ENCODE measurements at places on chromosomes 11 and 22.
A peak's percentile ranks its signal among the peaks of the same experiment; 100 is the strongest.

- DNase-seq = no peak
Measured at GRCh38 chr11:6022956-6023355, 7.6 kb downstream of the OR56A1 start.

DNA sequence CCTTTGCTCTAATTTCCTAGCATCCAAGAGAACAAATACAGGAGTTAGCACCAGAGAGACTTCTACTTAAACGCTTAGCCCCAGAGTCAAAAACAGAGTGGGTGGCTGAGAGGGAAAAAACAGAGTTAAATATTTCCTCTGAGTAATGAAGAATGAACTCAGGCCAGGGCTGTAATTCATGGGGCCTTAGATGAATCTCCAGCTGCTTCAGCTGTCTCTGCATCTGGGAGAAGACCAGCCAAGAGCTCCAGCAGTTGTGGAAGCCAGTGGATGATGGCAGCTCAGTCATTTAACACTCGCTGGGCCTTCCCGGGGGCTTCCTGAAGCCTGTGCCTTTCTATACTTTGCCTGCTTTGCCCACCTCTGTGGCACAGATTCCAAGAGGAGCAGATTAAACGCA is 5.7 kb upstream of the ADAMTS15 start:
- no peak for DNase-seq

GRCh38 chr11:16921019-16921418 is 93.2 kb downstream of the PLEKHA7 start:
- DNase-seq = no peak

GRCh38 chr11:3186166-3186953 is 21.2 kb upstream of the OSBPL5 start:
- no peak for DNase-seq

- no peak for DNase-seq
Measured at GRCh38 chr22:25661073-25661472, 80.9 kb upstream of the MYO18B start.

DNA sequence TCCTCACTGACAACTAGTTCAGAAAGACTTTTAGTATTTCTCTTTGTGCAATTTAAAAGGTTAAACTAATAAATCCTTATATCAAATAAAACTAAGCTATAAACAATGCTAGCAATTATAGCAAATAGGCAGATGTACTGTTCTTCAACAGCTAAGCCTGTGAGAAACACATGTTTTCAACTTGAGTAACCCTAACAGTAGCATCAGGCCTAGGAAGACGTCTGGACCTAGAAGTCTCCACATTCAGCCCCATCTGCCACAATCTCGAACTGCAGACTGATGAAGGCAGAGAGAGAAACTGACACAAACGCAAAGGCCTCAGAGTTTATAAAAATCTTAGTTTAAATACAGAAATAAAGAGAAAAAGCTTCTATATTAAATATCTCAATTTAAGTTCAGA is 2.5 kb downstream of the ST13 start:
- no peak for DNase-seq

GRCh38 chr11:71505001-71505400 is 22.1 kb upstream of the KRTAP5-7 start:
- no peak for DNase-seq

DNA sequence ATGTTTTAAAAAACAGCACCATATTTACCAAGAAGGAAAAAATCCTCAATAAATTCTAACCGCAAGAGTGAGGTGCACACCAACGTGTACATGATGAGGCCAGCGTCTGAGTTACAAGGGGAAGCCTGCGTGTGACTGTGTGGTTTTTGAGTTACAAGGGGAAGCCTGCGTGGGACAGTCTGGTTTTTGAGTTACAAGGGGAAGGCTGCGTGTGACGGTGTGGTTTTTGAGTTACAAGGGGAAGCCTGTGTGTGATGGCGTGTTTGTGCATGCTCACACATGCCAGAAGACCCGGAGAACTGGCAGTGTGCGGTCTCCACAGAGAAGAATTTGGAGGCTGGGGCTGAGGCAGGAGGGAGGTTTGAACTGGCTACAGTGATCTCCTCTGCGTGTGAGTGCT is 1376.4 kb downstream of the TBC1D22A start:
- no peak for DNase-seq

DNA sequence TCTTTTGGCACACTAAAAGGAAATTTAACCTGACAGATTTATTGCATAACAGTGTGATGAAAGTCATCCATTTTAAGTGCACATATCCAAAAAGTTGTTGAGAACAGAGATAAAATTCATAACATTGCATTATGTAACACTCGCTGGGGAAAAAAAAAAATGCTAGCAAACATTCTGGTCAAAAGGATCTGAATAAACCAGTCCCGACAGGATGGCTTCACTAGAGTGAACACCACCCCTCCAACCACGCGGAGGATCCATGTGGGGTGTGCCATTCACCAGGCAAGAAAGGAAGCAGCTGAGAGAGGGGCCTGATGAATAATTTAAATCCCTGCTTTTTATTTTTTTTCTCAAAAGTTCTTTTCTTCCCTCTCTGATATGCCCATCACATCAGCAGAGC is 258.7 kb downstream of the DCDC1 start:
- DNase-seq = no peak

DNA sequence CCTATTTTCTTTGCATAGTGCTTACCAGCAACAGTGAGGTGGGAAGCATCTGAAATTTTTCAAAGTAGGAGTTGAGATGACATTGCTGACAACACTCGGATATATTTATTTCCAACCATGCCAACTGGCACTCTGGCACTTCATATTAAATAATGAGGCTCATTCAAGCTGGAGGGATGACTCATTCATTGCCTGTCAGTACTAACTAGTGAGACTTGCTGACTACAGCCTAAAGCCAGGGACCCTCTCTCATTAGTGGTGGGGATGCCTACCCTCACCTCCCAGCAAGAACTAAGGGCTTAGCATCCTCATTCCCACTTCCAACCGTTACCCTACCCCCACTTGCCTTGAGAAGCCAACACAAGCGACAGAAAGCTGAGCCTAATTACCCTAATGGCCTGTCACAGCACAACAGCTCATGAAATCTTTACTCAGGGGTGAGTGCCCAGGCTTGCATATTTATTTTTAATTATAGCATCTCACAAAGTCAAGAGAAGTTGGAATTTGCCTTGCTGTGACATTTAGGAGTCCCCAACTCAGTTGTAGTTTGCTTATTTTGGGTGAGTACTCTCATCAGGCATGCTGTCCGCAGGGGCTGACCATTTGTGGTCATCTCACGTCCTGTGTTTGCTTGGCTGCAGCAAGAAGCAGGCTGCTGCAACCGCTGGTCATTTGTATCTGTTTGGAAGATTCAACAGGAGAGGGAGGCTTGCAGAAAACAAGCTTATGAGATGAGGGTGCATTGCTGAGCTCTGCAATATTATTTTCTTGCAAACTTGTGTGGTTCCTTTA is 181.6 kb upstream of the POU2AF2 start:
- peak; percentile 60 for DNase-seq

- no peak for DNase-seq
Measured at GRCh38 chr11:95363164-95363563, 132.2 kb upstream of the SESN3 start.

- no peak for DNase-seq
Measured at GRCh38 chr22:44493206-44493605, 4.8 kb downstream of the RTL6 start.

DNA sequence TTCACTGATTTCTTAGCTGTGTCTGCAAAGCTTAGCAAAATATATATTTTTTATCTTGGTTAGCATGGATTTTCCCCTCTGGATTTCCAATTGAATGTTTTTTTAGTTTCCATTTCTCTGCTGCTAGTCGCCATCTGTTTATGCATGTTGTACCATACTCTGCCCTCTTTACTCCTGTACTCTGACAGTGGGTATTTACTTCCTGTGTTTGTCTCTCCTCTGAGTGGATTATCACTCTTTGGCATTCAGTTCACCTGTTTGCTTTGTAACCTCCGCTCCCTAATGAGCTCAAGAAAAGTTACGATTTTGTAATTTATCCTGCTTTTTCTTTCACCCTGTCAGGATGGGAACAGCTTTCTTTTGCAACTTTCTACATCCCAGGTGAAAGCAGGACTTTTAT is 59.1 kb downstream of the PDHX start:
- DNase-seq = no peak

GRCh38 chr11:134530636-134531326 is 118.7 kb upstream of the B3GAT1 start:
- DNase-seq = no peak

- DNase-seq = no peak
Measured at GRCh38 chr22:42939451-42939881, 75.5 kb downstream of the PACSIN2 start.

- DNase-seq = no peak
Measured at GRCh38 chr11:12765428-12765827, 91.2 kb downstream of the TEAD1 start.

DNA sequence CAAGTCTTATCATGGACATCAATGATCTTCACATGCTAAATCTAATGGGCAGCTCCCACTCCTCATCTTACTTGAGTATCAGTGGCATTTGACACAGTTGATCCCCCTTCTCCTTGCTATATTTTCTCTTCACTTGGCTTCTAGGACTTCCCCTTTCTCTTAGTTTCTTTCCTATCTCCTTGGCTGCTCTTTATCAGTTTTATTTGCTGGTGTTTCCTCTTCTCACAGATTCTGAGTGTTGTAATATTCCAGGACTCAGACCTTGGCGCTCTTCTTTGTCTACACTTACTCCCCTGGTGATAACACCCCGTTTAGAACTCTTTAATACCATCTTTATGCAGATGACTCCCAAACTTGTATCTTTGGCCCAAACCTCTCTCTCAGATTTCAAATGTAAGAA is 33.9 kb upstream of the RASSF10 start:
- DNase-seq = no peak

DNA sequence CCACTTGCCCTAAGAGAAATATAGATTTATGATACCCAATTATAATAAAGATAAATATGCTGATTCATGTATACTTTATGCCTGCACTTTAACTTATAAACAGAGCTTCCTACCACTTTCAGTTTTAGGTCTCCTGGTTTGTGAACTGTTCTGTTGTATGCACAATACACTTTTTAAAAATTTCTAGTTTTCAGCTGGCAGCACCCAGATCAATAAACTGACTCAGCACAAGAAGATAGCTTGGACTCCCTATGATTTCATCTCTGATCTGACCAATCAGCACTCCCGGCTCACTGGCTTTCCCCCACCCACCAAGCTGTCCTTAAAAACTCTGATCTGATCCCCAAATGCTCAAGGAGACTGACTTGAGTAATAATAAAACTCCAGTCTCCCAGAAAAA is 33.5 kb upstream of the FAM181B start:
- no peak for DNase-seq

- DNase-seq = no peak
Measured at GRCh38 chr22:31148488-31148887, 8.2 kb upstream of the PLA2G3 start.

DNA sequence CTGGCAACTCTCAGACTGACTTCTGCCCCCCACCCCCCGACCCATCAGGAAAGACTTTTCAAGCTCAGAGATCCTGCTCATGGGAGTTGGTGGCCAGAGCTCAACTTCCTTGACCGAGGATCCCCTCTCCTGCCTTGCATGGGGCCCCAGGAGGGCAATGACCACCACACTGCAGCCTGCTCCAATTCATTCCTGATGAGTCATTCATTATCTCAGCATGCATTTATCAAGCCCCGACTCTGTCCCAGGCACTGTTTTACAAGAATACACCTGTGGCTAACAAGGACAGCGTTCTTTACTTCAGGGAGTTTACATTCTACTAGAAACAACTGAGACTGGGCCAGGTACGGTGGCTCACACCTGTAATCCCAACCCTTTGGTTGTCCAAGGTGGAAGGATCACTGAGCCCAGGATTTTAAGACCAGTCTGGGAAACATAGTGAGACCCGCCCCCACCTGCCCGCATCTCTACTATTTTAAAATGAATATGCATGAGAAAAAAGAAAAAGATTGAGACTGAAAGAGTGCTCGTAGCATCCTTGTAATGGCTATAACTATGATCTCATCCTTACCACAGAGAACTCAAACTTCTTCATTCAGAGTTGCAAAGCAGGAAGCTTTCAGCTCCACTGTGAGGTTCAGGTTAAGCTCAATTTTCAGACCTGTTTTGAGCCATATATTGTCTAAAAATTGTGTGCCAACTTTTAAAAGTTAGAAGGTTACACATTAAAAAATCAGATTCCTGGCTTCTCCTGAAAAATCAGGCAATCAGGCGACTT is 60.4 kb downstream of the FEZ1 start:
- no peak for DNase-seq

- DNase-seq = no peak
Measured at GRCh38 chr11:76798202-76798581, 15.0 kb downstream of the TSKU start.

DNA sequence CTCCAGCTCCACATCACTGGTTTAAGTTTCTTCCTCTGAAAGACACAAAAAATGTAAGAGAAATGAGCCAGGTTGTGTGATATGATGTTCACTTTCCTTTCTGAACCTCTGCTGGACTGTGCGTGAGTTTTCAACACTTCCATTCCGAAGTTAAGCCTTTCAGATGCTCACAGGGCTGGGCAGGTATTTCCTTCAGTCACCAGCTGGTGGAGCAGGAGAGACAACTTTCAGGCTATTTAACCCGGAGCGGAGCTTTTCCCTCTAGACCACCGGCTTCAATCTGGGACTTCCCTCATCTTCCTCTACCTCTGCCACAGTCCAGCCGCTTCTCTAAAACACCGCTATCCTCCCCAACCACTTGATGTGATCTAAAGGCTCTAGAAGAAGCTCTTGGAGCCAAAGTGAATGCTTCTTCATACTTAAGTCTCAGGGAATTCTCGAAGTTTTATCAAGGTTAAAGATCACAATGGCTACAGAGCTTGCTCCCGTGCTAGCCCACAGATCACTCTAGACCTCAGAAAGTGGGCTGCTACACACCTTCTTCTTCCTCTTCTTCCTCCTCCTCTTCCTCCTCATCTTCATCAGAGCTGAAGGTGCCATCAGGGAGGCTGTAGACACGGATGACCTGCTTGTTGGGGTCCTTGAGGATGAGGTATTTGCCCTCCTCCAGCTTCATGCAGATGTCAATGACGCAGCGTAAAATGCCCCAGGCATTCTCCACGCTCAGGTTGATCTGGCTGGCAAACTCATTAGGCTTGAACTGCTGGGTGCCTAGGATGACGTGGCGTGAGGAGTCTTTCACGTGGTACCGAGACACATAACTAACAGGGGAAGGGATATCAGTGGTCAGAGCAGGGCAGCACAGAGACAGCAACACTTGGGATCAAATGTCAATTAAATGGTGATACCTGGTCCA is 4.4 kb upstream of the FOXRED2 start:
- DNase-seq = no peak

GRCh38 chr22:27662359-27663301 is 138.9 kb downstream of the MN1 start:
- no peak for DNase-seq

GRCh38 chr11:68118706-68119448 is 2.3 kb downstream of the CHKA start:
- no peak for DNase-seq

GRCh38 chr11:128549256-128549944 is 38.0 kb downstream of the ETS1 start:
- no peak for DNase-seq

GRCh38 chr22:48047722-48048500 is 1285.5 kb downstream of the TBC1D22A start:
- no peak for DNase-seq

All from BJ (cell line).